ENCODE measurements at places on chromosomes 12 and 14.

DNA sequence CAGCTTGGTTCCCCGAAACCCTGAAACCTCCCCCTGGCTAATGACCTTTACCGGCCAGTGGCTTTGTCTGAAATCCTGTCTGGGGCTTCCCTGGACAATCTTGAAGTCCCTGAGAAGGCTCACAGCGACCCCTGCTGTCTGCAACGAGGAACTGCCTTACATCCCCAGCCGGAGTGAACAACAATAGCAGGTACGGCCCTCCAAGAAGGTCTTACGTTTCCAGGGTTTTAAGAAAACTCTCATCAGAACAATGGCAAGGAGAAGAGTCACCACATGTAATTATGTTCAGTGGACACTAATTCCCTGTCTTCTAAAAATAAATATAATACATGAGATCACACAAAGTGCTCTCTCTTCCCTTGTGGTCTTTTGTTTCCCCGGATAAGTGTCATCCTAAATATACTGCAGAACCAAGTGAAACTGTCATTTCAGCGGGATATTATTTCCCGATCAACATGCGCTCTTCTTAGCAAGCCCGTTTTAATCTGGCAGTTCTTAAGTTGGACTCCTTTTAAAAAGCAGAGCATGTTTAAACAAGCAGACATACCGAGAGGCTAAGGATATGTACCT lies 53.3 kb downstream of the RBM19 start:
- DNase-seq, result peak; percentile 98

GRCh38 chr12:50508414-50508813 lies 3.6 kb downstream of the DIP2B start:
- no peak for DNase-seq

GRCh38 chr14:65940056-65940735 lies 527.7 kb downstream of the FUT8 start:
- DNase-seq, result no peak

DNA sequence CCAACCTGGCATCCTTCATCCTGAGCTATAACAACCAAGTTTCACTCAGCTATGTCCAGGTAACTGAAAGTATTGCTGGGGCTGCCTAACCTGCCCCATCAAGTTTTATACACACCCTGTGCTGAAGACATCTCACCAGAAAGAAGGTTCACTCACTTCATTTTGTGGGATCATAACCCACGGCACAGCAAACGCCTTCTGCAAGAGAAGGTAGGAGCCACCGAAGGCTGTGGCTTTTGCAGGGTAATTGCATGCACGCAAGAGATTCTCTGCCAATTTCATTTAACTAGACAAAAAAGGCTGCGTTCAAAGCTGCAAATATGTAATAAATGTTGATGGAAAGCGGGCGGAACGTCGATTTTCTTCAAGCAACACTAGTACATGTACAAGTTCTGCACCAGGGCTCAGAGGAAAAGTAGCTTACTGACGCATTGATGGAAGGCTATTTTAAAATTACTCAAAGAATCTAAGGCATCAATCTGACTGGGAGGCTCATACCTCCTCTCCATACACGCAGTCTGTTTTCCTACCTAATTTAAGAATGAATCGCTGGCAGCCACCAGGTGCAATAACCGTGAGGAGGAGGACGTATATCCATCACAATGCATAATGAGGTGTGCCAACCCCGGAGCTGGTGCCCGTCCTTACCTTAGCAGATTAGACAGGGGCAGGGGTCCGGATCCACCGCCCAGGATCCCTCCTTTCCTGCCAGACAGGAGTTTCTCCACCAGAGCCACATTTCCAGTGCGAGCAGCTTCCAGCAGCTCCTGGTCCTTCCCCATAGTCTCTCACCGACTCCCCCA lies 1.1 kb downstream of the ANKS1B start:
- no peak for DNase-seq

GRCh38 chr14:52998376-52999015 lies 47.6 kb upstream of the FERMT2 start:
- no peak for DNase-seq

- peak; percentile 36 for DNase-seq
Observed at GRCh38 chr12:106239951-106240335, 7.9 kb downstream of the CKAP4 start.

DNA sequence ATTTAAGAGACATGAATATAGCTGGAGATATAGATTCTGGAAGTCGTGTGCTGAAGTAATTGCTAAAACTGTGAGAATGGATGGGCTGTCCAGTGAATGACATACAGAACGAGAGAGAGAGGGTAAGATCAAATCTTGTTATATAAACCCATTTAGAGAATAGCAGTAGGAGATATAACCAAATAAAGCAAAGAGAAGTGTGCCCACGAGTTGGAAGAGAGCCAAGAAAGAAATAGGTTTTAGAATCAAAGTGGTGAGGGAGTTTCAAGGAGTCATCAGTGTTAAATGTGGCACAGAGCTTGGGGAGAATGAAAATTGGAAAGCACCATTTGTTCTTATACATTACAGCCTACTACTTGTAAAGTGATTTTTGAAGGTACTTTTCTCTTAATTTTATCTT lies 19.2 kb downstream of the TOGARAM1 start:
- no peak for DNase-seq

- DNase-seq, result no peak
Observed at GRCh38 chr12:49583366-49584094, 15.6 kb upstream of the MCRS1 start.

- no peak for DNase-seq
Observed at GRCh38 chr14:103730490-103731035, 15.0 kb downstream of the ZFYVE21 start.

DNA sequence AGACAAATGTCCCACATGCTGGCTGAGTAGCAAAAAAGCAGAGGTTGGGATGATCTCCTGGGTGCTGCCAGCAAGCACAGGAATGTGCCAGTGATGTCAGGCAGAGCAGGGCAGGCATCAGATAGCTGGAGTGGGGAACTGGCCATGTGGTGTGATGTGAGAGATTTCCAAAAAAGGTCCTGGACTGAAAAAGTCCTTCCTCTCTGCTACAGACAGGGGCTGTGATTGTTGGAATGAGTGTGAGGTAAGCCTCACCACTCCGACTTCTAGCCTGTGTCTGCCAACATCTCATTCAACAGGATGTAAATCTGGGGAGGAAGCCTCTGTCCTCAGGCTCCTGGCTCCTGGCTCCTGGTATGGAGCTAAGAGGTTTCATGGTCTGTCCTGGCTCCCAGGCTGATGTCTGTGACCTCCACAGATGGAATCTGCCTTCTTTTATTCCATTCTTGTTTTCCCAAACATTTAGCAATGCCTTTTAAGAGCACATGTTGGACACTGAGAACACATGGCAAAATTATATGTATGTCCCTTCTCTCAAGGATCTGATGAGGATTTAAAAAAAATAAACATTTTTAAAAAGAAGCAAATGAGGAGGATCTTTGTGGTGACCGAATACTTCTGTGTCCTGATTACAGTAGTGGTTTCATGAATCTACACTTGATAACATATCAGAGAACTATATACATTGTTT lies 50.1 kb upstream of the STK38L start:
- peak; percentile 61 for DNase-seq

GRCh38 chr12:49666176-49666575 lies 41.0 kb downstream of the FMNL3 start:
- DNase-seq, result no peak

- DNase-seq, result no peak
Observed at GRCh38 chr12:71166280-71166679, 8.5 kb upstream of the TSPAN8 start.

DNA sequence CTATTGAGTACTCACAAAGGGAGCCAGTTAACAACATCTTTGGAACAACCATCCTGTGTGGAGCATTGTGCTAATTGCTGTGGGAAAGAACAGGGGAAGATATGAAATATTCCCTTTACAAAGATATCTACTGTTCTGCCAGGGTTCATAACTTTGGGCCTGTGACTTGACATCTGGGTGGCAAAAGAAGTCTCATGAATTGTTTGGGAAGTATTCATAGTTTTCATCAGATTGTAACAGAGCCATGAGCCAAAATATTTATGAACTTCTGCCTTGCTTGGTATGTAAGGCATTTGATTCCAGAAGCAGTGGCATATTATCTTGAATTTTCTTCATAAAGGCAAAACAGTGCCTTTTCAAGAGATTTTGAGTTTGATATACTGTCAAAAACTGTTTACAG lies 816.2 kb downstream of the DIO2 start:
- no peak for DNase-seq

DNA sequence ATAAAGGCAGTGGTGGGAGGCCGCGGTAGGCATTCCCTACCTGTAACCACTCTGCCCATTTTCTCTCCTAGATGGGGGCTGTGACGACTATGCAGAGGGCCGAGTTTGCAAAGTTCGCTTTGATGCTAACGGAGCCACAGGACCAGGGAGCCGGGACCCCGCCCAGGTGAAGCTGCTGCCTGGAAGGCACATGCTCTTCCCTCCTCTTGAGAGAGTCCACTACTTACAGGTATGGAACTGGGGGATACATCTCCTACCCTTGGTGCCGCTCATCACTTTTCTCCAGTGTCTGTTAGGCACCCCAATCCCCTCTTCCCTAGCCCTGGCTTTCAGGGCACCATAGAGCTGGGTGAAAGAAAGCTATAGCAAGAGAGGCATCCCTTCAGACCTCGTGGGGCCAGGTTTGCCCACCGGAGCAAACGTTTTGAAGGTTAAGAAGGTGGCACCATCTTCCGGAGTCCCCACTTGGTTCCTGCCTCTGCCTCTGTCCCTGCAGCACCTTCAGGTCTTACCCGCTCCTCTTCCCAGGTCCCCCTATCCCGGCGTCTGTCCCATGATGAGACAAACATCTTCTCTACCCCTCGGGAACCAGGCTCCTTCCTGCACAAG lies 2.0 kb upstream of the P3H3 start:
- DNase-seq, result peak; percentile 52

DNA sequence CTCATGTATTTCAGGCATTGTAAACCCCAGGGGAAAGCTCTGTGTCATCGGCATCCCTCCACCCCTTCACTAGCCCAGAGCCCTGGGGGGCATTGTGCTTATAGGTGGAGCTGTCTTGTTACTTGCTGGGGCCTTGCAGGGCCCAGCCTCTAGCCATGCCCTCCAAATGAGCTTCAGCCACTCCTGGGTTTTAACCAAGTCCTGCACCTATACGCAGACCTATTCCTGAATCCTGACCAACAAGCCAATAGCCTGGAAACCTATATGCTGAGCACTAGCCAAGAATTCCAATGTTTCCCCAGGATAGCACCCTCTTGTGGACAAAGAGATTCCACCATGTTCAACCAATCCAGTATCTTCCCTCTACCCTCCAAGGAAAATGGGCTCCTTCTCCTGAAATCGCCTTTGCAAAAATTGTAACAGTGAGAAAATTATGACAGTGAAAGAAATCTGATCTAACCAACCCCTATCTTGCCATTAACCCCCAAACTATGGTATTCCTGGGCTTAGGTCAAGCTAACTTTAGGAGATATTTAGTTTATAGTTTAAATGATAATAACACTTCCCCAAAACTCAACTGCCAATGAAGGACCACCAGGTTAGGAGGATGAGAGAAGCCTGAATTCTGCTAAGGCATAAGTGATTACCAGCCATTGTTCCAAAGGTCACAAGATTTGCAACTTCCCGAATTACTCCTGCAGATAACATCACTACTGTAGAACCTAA lies 55.5 kb downstream of the TTC7B start:
- DNase-seq, result peak; percentile 61

GRCh38 chr12:104729610-104730446 lies 228.3 kb downstream of the SLC41A2 start:
- DNase-seq, result no peak

- no peak for DNase-seq
Observed at GRCh38 chr12:79415321-79415720, 275.4 kb downstream of the PAWR start.

- peak; percentile 73 for DNase-seq
Observed at GRCh38 chr12:51777457-51777856, 71.1 kb downstream of the FIGNL2 start.

GRCh38 chr14:68927956-68928675 lies 51.0 kb downstream of the ACTN1 start:
- no peak for DNase-seq

GRCh38 chr12:71335151-71335962 lies 104.2 kb upstream of the LGR5 start:
- DNase-seq, result no peak

GRCh38 chr14:28745176-28745575 lies 21.4 kb upstream of the FOXG1 start:
- no peak for DNase-seq

GRCh38 chr14:85688006-85688405 lies 158.1 kb downstream of the FLRT2 start:
- no peak for DNase-seq

GRCh38 chr12:3288690-3289089 lies 202.3 kb upstream of the PRMT8 start:
- DNase-seq, result no peak

DNA sequence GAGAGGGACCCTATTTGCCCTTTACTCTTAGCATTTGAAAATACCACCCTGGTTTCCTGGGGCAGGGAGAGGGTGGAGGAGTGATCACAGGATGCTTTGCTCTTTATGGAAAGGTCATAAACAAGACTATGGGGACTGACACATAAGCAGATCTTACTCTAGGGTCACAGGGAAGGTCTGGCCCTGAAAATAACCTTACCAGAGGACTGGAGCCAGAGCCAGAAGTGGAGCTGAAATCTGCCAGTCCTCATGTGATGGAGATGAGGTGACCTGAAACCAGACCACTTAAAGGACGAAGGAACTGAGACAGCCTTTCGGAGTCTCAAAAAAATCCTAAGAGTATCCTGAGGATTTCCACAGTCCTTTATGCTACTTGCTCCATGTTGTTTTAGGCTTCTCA lies 12.4 kb downstream of the PFKM start:
- no peak for DNase-seq

GRCh38 chr14:89085737-89086382 lies 261.4 kb downstream of the TTC8 start:
- DNase-seq, result no peak

GRCh38 chr12:55927588-55928502 lies at the start of gene PYM1:
PYM1 (minus strand) TSS chr12:55927894; CDS start chr12:55927761, 133 bp downstream.
- DNase-seq, result peak; percentile 96

DNA sequence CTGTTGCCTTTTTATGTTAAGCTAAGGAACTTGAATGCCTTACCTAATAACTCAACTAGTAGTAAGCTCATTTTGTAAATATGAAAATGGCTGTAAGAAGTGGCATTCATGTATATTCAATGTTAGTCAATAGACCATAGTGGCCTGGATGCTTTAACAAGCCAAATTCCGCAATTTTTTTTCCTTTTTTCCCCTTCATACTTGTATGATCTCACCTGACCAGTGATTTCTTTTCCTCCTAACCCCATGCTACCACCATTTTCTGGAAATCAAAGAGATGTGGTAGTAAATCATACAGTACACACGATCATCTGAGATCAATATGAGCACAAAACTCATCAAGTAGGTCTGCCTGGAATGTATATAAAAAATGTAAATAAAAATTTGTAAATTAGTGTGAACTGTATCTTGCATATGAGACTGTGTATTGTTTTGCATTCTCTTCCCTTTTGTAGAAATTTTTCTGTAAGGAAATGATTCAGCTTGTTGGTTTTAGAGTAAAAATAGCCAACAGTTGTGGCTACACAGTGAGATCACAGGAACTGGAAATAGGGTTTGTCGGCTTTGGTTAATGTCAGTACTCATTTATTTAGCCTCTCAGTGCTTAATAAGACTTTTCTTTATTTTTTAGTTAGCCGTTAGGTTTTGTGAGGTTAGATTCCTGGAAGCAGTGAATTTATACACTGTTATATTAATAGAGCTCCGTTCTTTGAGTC lies 62.5 kb downstream of the ETNK1 start:
- no peak for DNase-seq

- no peak for DNase-seq
Observed at GRCh38 chr14:65007202-65007601, 20.5 kb downstream of the FNTB start.
